ENCODE measurements at places on chromosomes 11 and 22.
A peak's percentile ranks its signal among the peaks of the same experiment; 100 is the strongest.

DNA sequence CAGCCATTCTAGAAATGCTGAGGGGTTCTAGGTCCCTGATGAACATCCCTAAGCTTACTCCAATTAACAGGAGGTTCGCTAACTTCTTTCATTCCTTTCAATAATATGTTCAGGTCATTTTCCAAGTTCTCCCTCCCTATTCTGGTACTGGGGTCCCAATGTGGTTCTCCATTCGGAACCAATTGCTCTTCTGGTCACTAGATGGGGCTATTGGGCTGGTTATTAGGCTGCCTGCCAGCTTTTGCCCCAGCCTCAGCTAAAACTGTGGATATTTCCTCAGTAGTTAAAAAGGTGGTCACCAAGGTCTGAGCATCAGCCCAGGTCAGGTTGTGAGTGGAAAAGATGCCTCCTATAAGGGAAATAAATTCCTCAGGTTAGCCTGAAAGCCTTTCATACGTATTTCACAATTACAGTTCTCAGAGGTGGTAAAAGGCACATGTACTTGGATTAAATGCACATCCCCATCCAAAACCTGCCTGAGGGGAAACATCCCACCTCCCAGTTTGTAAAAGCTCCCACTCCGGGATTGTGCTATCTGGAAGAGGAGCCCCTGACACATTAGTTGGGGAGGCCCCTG is 161.1 kb upstream of the CCDC179 start:
- peak; percentile 44 for DNase-seq

DNA sequence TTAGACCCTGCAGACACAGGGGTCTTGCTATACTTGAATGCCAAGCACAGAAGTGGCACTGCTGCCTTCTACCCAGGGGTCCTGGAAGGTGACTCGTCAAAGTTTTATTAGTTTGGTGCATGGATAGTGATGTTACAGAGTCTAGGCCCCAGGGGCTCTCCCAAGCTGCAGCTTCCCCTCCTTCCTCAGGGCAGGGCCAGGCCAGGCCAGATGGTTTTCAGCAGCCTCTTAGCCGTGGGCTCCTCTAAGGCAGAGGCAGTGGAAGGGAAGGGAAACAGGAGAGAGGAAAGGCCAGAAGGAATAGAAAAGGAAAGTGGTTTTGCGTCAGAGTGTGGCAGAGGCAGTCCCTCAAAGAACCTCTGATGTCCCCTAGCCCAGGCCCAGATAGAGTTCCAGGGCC is 21.9 kb downstream of the ANKK1 start:
- no peak for DNase-seq

- DNase-seq: peak; percentile 78
Measured at GRCh38 chr11:27319072-27319471, 43.9 kb downstream of the CCDC34 start.

DNA sequence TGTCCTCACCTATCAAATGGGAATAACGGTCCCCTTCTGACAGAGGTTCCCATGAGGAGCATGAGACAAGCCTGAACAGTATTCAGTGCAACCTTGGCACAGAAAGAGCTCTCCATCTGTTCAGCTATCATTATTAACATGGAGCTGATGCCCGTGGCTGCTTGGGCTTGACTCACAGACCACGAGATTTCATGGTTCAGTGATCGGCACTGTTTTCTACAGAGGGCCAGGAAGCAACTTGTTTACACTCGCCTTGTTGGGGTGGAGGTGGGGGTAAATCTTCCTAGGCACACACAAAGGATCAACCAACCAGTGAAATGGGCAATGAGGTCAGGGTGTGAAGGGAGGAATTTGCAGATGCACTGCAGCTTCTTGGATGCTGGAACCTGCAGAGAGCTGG is 88.2 kb downstream of the CWC15 start:
- peak; percentile 26 for DNase-seq

GRCh38 chr11:128568166-128568778 is 19.1 kb downstream of the ETS1 start:
- no peak for DNase-seq

DNA sequence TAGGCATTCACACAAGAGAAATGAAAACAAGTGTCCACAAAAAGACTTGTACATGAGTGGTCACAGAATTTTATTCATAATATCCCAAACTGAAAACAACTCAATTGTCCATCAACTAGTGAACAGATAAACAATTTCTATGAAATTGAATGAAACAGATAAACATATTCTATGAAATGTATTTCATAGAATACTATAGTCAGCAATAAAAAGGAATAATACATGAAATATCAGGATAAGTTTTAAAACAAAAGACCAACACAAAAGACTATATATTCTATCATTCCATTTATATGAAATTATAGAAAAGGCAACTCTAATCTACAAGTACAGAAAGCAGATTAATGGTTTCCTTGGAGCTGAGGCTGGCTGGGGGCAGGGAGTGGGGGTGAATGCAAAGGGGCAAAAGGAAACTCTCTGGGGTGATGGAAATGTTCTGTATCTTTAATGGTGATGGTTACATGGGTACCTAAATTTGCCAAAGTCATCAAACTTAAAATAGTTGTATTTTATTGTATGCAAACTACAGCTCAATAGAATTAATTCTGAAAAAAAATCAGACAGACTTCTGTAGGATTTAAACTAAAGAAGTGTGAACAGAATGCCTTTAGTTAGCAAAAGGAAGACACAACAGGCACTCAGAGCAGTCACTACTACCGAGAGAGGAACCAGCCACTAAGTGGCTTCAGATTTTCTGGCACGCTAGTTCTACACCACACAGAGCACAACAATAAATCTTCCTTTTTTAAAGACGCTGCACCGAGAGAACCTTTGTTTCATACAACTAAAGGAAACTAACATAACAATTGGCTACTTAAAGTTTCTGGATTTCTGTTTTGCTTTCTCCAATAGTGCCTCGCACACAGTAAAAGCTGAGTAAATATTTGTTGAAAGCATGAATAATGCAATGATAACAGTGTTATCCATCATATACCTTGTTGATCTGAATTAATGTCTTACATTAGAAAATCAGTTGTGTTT is 15.4 kb downstream of the CCDC34 start:
- DNase-seq: no peak

- DNase-seq: peak; percentile 99
Measured at GRCh38 chr11:13216019-13216710, 61.4 kb upstream of the BMAL1 start.

DNA sequence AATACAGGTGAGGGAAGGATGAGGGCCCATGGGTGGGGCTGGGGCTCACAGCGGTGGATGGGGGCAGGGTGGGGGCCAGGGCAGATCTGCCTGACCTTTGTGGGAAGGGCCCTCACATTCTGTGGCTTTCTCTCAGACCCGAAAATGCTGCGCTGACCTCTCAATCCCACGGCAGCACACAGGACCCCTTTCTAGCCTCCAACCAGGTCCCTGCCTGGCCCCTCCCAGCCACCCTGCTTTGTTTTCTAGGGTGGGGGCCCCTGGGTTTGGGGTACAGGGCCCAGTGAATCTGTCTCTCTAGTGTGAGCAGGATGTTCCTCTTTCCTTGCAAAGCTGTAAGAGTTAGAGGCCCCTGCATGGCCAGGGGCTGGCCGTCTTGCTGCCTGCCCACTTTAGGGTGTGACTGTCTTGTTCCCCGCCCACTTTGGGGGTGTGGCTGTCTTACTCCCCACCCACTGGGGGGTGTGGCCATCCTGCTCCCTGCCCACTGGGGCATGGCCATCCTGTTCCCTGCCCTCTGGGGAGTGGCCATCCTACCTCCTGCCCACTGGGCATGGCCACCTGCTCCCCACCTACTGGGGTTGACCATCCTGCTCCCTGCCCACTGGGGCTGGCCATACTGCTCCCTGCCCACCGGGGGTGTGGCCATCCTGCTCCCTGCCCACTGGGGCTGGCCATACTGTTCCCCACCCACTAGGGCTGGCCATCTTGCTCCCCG is 11.5 kb downstream of the PARVG start:
- DNase-seq: peak; percentile 11

GRCh38 chr22:38403812-38404211 is 51.2 kb downstream of the KCNJ4 start:
- no peak for DNase-seq

DNA sequence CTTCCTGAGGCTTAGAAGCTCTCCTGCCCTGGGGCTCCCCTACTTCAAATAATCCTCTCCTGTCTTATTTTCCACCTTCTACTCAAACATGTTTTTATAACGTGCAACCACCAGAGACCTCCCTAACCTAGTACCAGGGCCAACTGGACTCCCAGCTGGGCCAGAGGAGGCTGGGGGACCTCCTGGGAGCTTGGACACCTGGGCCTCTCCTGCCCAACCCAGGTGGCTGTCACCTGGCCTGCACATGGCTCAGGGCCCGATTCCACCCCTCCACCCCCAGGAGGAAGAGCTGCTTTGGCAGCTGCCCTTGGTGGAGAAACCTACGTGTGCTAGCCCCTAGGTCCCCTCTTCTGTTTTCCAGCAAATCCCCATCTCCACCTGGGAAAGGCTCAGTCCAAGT is 105.2 kb downstream of the ABTB2 start:
- DNase-seq: no peak

DNA sequence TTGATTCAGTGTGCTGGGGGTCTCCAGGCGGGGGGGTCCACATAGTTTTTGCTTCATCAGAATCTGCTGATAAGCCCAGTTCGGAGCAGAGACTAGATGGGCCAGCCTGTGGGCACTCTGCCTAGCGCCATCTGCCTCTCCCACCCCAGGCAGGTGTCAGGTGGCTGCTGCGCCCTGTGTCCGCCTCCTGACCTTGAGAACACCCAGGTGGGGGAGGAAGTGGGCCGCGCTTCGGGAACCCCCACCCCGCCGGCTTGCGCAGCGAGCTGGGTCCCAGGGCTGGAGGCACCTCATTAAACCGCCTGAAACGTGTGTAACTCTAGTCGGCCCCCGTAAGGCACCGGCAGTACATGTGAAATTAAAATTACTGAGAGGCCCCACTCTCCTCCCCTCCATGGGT is 113.6 kb downstream of the KCNQ1 start:
- DNase-seq: no peak

GRCh38 chr22:17269607-17270261 is 50.5 kb upstream of the ADA2 start:
- DNase-seq: no peak

DNA sequence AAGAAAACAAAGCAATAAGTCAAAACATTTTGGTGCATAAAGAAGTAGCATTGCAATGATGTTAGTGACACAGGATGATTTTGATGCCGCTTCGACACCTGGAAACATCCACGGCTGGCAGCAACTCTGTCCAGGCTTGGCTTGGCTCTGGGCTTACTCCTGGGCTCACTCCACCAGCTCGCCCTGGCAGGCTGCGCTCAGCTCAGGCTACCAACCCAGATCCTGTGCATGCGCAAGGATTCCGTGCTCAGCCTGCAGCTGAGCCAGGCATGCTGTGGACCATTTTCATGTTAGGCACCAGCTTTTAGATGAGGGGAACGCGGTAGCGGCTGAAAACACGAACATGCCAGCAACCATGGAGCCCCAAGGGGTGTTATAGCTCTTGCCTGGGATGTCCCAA is 66.0 kb downstream of the SLC25A17 start:
- DNase-seq: no peak

DNA sequence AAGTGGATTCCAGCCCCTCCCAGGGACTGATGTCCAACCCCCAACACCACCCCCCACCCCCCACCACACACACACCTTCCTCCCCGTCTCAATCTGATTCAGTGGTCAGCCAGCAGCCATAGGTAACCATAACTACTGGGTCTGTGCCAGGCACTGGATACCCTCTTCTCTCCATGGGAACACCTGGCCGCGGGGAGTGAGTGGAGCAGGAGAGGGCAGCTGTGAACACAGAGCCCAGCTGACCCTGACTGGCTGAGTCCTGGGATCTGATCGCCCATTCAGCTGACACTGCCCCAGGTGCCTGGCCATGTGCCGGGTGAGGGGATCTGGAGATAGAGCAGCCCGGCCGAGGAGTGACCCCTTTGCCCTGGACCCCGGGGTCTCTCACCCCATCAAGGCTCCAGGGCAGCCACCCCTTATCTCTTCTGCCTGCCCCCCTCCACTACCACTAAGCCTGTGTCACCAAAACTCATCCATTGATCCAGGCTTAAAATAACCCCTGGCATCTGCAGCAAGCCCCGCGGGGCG is 2.6 kb upstream of the SHISA8 start:
- no peak for DNase-seq

GRCh38 chr22:44312766-44313165 is at the start of gene SHISAL1:
Gene SHISAL1, minus strand, starts transcription at chr22:44312951. Its CDS starts 12,006 bp downstream, at chr22:44300945.
- DNase-seq: peak; percentile 43

DNA sequence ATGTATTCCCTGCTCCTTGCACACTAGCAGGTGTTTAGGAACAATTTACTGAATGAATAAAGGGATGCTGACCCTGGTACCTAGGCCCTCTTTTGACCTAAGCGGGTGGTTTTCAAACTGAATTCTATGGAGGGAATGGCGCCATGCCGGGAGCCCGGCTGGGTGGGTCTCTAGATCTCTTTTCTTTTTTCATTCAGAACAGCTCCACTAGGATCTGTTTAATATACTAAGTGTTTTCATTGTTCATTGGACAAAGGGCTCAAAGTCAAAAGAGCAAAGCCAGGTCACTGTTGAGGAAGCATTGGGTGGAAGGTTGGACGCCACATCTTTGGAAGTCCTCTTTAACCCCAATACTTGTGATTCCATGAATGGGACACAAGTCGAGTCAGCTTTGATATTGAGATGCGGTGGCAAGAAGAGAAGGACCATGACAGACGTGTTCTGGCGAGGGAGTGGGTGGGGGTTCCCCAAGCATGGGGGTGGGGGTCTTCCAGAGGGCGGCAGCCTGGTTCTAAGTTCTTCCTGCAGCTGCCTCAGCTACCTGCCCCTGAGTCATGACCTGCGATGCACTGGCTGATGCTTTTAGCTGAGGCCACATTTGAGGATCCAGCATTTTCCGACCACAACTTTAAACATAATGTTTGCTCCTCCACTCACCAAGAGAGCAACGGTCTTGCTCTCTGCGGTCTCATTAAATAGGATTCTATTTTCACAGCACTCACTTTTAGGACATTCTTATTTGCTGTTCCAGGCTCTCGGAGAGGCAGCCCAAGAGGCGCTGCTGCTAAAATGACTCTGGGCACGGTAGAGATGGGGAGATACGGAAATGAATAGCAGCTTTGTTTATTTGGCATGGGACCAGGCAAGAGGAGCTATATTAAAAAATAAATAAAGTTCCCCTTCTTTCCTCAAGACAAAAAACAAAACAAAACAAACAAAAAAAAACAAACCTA is 100.6 kb downstream of the FBXO7 start:
- DNase-seq: peak; percentile 64

GRCh38 chr11:109507836-109508561 is 86.0 kb downstream of the C11orf87 start:
- DNase-seq: no peak

- DNase-seq: peak; percentile 30
Measured at GRCh38 chr11:33444835-33445594, 187.8 kb downstream of the HIPK3 start.

- DNase-seq: no peak
Measured at GRCh38 chr11:86488553-86488952, 113.9 kb downstream of the CCDC81 start.

GRCh38 chr11:118521892-118522311 is 5.4 kb upstream of the TTC36 start:
- no peak for DNase-seq

DNA sequence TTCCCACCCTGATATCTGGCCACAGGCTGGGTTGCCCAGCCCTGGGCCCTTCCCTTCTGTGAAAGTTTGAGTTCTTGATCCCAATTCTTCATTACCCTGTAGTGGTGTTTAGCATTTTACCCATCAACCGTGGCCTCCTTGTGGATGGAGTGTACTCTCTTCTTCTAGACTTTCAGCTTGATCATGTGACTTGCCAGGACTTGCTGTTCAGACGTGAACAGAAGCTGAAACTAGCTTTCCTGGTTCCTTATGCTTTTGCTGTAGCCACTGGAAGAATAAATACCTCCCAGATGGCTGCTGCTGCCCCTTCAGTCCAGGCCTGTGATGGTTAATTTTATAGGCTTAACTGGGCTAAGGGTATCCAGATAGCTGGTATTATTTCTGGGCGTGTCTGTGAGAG is 32.7 kb upstream of the DAGLA start:
- no peak for DNase-seq

GRCh38 chr11:128515086-128515485 is 72.3 kb downstream of the ETS1 start:
- DNase-seq: no peak
